A172 (cell line): ENCODE measurements at places on chromosomes 3 and 15. TPM values are rescaled to one million over a fixed set of nuclear protein-coding genes. Genes with fewer than 3 reads are reported as not detected.

AP3S2 gene
- 67.8 and 81.9 TPM in 2 replicates for total RNA-seq

CACNA2D2 gene
- 0.22 and 0.26 TPM in 2 replicates for total RNA-seq

SPTSSB gene
- total RNA-seq = not detected in 2 replicates

FANCD2OS gene
- not detected in 2 replicates for total RNA-seq

LDHAL6B gene
- total RNA-seq = not detected in 2 replicates

CSPG4 gene
- 132 and 171 TPM in 2 replicates for total RNA-seq

GCNT3 gene
- total RNA-seq = 1.5 and 2.6 TPM in 2 replicates

CCR9 gene
- not detected in 2 replicates for total RNA-seq

SELENOK gene
- total RNA-seq = 40.9 and 52.5 TPM in 2 replicates

DNA sequence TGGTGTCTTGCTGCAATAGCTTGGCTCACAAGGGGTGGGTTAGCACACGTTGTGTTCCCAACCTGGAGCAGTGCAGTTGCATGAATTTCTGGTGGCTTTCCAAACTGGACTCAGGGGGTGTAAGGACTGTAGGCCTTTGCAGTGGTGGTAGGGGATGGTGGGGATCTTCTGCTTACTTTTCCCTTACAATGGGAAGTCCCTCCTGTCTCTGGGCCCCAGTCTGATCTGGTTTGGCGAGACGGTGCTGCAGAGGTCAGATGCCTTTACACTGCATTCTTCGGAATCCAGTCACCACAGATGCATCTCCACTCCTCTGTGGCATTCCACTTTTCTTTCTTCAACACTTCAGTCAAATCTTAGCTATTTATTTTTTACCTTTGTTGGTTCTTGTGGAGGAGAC lies 132.1 kb downstream of the DOCK3 start:
- DNase-seq = peak; percentile 68

DNA sequence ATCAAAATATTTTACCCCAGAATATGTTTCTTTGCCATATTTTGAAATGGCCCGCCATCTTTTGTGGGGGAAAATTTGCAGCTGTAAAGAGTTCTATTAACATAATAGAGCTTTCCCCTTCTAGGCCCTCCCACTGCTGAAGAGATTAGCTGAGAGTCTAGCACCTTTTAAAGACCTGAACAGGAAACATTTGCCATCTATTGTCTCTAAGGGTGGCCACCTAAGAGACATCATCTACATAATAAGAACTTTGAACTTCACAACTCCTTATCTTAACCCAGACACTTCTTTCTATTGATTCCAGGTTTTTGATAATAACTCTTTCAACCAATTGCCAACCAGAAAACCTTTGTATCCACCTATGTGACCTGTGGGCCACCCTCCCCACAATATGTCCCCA lies 54.7 kb upstream of the TRPM1 start:
- DNase-seq = no peak

DNA sequence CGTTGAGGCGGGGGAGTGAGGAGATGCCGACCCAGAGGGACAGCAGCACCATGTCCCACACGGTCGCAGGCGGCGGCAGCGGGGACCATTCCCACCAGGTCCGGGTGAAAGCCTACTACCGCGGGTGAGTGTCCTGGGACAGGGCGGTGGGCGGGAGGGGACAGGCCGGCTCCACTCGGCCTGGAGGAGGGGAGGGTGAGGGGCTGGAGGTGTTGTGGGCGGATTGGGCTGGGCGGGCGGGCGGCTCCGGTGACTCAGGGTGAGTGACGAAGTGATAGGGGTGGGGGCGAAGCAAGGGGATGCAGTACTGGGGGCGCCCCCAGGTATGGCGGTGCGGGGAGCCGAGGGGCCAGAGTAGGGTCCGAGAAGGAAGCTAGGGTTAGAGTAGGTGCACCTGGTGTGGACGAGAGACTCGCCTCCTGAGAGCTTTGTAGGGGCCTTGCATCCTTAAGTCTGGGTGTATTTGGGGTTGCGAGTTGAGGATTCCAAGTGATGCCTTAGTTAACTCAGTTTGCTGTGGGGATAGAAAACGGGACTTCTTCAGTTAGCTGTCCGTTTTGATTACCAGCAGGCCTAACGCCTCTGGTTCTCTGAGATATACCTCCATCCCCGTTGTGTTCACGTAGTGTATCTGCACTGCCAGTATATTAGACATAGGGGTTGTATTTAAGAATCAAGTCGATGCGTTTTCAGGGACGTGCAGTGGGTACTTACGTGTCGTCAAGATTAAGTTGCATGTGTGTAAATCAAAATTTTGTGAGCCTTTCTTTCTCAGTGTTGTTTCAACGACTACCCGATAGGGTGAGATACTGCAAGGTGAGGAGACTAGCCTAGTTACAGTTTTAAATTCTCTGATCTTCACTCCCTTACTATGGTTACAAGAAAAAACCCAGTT lies 670 bp downstream of the PRKCI start:
- DNase-seq = peak; percentile 39

DNA sequence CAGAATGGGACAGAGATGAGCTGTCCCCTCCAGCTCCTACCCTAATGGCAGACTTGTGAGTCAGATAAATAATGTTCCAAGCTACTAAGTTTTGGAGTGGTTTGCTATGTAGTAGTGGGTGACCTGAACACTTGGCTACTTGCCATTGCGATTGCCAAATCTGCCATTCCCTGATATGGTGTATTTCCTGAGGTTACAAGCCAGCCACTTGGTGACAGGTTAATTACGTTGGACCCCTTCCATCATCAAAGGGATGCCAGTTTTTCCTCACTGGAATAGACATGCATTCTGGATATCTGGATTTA lies 33.6 kb downstream of the MORF4L1 start:
- peak; percentile 61 for DNase-seq

- DNase-seq = peak; percentile 98
Measured at GRCh38 chr3:46935168-46935858, 41.2 kb downstream of the CCDC12 start.

DNA sequence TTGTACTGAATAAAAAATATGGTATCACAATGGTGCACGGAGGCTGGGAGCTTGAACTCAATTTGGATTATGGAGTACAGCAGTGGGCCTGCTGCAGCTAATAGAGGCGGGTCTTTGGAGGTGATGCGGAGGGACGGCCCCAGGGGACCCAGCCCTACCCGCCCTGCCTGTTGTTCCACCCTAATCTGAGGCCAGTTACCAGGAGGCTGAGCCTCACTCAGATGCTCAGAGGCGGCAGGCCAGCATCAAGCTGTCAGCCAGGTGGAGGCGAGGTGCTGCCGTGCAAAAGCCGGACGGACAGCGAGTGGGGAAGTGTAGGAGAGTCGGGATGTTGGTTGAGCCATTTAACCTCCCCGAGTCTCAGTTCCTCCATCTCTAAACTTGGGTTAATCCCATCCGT lies 218.5 kb upstream of the RGMA start:
- no peak for DNase-seq
